Smooth muscle cell of bladder (primary cell): ENCODE measurements at places on chromosomes 1 and 21. TPM values are rescaled to one million over a fixed set of nuclear protein-coding genes. Genes with fewer than 3 reads are reported as not detected.

CFH gene
- total RNA-seq, result 233 and 238 TPM in 2 replicates

OPTC gene
- total RNA-seq, result not detected in 2 replicates

USF1 gene
- 88.4 and 102 TPM in 2 replicates for total RNA-seq

GFI1 gene
- total RNA-seq, result under 0.01 and 0.09 TPM in 2 replicates

CD84 gene
- not detected in 2 replicates for total RNA-seq

IFNAR1 gene
- total RNA-seq, result 10.1 and 15.9 TPM in 2 replicates

MSH4 gene
- total RNA-seq, result 0.14 and 0.46 TPM in 2 replicates

PDE9A gene
- total RNA-seq, result 3.5 and 6.0 TPM in 2 replicates

CHD1L gene
- total RNA-seq, result 33.2 and 35.4 TPM in 2 replicates

PROK1 gene
- total RNA-seq, result 0.14 TPM in 1 of 2 replicates, not detected in the other

ZSWIM5 gene
- 1.4 and 1.9 TPM in 2 replicates for total RNA-seq

DDAH1 gene
- 26.5 and 36.1 TPM in 2 replicates for total RNA-seq

CCDC185 gene
- total RNA-seq, result not detected in 2 replicates

PLCH2 gene
- total RNA-seq, result 0.09 and 0.14 TPM in 2 replicates

SLAMF9 gene
- 0.28 and 0.46 TPM in 2 replicates for total RNA-seq

AVPR1B gene
- total RNA-seq, result not detected in 2 replicates

CMPK1 gene
- total RNA-seq, result 89.6 and 106 TPM in 2 replicates

SPATA45 gene
- 0.28 TPM in 1 of 2 replicates, not detected in the other for total RNA-seq

KRTAP7-1 gene
- total RNA-seq, result not detected in 2 replicates

MTMR11 gene
- 2.4 and 2.9 TPM in 2 replicates for total RNA-seq

PGM1 gene
- 74.8 and 125 TPM in 2 replicates for total RNA-seq

SPOCD1 gene
- 14.2 and 20.0 TPM in 2 replicates for total RNA-seq

MYBPH gene
- 0.09 and 0.14 TPM in 2 replicates for total RNA-seq

NPHS2 gene
- total RNA-seq, result not detected in 2 replicates

IQCC gene
- 1.0 and 1.3 TPM in 2 replicates for total RNA-seq

HSD3B1 gene
- not detected in 2 replicates for total RNA-seq

FCMR gene
- 0.09 and 0.57 TPM in 2 replicates for total RNA-seq

DNALI1 gene
- total RNA-seq, result 1.7 and 4.0 TPM in 2 replicates

RNU1-3 gene
- total RNA-seq, result 3,030 and 4,050 TPM in 2 replicates

RIIAD1 gene
- not detected in 2 replicates for total RNA-seq

LDLRAD1 gene
- not detected in 2 replicates for total RNA-seq

C1orf94 gene
- total RNA-seq, result not detected in 2 replicates

FCRL6 gene
- total RNA-seq, result not detected in 2 replicates

ARHGEF10L gene
- total RNA-seq, result 11.1 and 15.1 TPM in 2 replicates

PBXIP1 gene
- 97.0 and 105 TPM in 2 replicates for total RNA-seq

KRTAP12-4 gene
- not detected in 2 replicates for total RNA-seq

WNT3A gene
- not detected in 2 replicates for total RNA-seq

SLFNL1 gene
- total RNA-seq, result 0.28 and 0.55 TPM in 2 replicates

RNU1-1 gene
- 3,030 and 4,050 TPM in 2 replicates for total RNA-seq

HES3 gene
- not detected in 2 replicates for total RNA-seq

CYP4A22 gene
- total RNA-seq, result not detected in 2 replicates

IFFO2 gene
- 4.3 and 5.5 TPM in 2 replicates for total RNA-seq

LCE2B gene
- total RNA-seq, result not detected in 2 replicates

CCT3 gene
- total RNA-seq, result 323 and 340 TPM in 2 replicates

FAM72A gene
- 3.5 and 4.1 TPM in 2 replicates for total RNA-seq

KCNK2 gene
- total RNA-seq, result 3.1 and 11.9 TPM in 2 replicates

TAGLN2 gene
- total RNA-seq, result 134 and 204 TPM in 2 replicates

TRIM58 gene
- 0.14 and 0.18 TPM in 2 replicates for total RNA-seq

LAX1 gene
- total RNA-seq, result not detected in 2 replicates

IL20 gene
- 0.14 TPM in 1 of 2 replicates, not detected in the other for total RNA-seq

HES5 gene
- not detected in 2 replicates for total RNA-seq

FCGR3A gene
- total RNA-seq, result not detected in 2 replicates

DAB1 gene
- under 0.01 and 0.46 TPM in 2 replicates for total RNA-seq

TSSK3 gene
- 0.43 and 0.65 TPM in 2 replicates for total RNA-seq

L1TD1 gene
- total RNA-seq, result under 0.01 TPM in 1 of 2 replicates, not detected in the other

C1orf210 gene
- total RNA-seq, result not detected in 2 replicates

TMEM79 gene
- total RNA-seq, result 1.3 and 2.2 TPM in 2 replicates

ENAH gene
- total RNA-seq, result 109 and 121 TPM in 2 replicates

GJA4 gene
- total RNA-seq, result 0.18 TPM in 1 of 2 replicates, not detected in the other

PEX11B gene
- 24.9 and 26.4 TPM in 2 replicates for total RNA-seq
